Osteoblast (primary cell): ENCODE measurements at places on chromosomes 1 and 21. TPM values are rescaled to one million over a fixed set of nuclear protein-coding genes. Genes with fewer than 3 reads are reported as not detected.

DNA sequence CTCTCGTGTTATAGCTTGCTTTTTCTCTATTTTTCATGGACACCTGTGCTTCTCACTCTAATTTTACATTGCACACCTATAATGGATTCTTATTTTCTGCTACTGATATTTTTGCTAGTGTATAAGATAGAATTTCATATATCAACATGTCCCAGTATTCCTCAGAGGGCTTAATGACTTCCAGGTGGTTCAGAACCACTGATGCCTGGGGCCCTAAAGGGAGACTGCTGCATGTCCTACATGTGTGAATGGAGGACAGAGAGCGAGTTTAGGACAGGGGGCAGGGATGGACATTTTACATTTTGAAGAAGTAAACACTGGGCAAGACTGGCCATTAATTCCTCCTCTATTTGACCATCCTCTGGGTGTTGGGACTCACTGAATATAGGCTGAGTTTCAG is 100.6 kb downstream of the DISC1 start:
- DNase-seq: no peak

GRCh38 chr1:66416295-66416694 is 117.7 kb upstream of the SGIP1 start:
- DNase-seq: no peak

The OLIG2 gene
- total RNA-seq: not detected in 2 replicates

The DHRS3 gene
- 161 and 172 TPM in 2 replicates for total RNA-seq
